ENCODE measurements at places on chromosomes 2 and 18.

DNA sequence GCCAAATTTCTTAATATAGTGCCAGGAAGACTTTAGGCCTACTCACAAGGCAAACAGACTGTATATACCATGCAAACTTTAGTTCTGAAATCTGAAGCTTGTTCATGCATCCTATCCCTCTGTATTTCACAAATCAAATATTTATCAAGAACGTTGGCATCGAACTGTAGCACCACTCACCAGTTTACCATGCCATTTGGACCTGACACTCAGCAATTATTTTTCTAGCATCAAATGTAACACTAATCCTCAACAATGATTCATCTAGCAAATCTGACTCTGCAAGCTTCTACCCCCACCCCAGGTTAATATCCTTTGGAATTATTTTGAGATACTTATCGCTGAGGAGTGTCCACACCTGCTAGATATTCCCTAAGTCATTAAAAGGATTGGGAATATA is 1506.6 kb downstream of the LRP1B start:
- DNase-seq = no peak

GRCh38 chr2:6770006-6770405 is 95.7 kb downstream of the CMPK2 start:
- no peak for DNase-seq

DNA sequence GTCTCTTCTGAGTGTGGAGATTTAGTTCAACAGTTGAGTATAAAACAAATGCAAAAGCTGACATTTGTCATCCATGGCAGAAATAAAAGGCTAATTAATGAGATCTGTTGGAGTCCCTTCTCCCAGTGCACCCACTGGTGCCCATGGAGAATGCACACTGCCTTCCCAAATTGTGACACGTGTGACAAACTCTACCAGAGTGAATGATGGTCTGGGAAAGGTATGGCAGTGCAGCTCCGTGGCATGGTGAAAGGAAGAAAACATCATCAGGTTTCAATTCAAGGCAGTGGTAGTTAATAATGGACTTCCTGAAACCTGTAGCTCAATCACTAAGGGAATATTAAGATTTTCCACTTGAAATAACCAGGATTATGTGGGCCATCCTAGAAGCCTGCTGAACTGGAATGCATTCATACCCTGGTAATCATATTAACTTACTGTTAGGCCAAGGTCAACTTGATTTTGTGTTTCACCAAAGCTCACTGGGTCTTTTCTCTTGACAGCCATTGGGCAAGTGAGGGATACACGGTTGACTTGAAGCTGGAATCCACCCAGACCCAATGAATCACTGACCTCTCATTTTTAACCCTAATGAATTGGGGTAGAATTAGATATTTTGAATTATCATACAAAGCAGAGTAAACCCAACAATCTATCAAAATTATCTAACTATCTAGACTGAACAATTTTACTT is 167.6 kb downstream of the AFF3 start:
- no peak for DNase-seq

DNA sequence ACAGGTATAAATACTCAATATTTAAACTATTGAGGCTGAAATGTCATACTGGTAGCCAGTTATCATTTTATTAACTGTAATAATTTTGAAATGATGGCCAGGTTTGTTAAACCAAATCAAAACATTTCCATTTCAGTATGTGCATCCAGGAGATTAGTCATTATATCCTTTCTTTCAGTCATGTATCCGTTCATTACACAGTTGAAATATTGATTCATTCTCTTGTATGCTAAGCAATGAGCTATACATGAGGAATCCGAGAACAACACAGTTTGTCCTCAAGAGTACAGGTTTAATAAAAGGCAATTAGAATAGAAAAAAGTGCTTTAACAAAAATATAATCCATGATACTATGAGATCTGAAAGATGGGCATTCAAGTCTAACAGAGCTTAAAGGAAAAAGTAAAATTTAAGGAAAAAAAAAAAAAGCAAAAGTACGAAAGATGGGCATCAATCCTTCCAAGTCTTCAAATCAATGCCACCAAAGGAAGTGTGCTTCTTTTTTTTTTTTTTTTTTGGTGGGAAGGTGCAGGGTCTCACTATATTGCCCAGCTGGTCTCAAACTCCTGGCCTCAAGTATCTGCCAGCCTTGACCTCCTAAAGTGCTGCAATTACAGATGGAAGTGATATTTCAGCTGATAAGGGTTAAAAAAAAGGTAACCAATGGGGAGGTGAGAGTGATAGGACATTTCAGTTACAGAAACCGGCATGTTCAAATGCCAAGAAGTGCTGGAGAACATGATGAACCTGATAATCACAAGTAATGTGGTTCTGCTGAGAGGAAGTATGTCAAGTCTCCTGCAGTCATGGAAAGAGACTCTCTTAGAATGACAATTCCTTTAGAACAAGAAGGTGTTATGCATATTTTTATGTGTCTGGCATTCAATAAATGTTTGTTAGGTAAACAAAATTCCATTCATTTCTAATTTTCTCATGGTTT is 35.8 kb downstream of the PUM2 start:
- DNase-seq = no peak
